Liver (tissue), 10 donors: ENCODE measurements at places on chromosomes 5 and 9. TPM values are rescaled to one million over a fixed set of nuclear protein-coding genes. Genes with fewer than 3 reads are reported as not detected.

The C9 gene
- polyA plus RNA-seq: 656 TPM

DNA sequence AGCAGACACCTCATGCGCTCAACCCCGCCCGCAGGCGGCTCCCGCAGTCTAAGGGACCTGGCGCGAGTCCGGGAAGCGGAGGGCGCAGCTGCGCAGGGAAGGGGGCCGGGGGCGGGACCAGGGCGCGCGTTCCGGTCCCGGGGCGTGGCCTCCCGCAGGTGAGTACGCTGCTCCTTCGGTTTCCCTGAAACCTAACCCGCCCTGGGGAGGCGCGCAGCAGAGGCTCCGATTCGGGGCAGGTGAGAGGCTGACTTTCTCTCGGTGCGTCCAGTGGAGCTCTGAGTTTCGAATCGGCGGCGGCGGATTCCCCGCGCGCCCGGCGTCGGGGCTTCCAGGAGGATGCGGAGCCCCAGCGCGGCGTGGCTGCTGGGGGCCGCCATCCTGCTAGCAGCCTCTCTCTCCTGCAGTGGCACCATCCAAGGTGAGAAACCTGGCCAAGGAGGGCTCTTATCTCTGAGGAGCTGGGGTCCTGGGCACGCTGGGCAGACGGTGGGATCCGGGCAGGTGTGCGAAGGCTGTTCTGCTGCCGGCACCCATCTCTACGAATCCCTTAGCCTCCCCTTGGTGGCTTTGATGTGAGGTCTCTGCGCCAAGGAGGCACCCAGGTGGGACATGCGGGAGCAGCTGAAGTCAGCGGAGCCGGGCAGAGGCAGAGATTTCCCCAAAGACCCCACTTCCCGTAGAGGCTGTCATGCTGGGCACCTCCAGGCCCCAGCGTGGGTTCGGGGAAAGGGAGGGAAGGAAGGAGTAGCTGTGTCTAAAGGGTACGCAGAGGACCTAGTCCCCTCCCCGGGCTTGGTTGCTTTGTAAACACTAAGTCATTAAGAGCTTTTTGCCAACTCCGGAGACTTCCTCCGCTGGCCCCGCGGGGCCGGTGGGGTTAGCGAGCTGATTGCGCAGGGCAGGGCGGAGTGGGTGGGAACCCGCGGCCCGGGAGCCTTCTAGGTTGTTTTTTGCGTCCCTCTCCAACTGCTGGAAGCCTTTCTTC, at the start of gene F2RL1:
TSS of gene F2RL1 (plus strand) at position 187 of the 988 bp plus-strand sequence. CDS start at position 340, 153 bp downstream.
- H3K27me3 ChIP-seq: no peaks in the 10 kb centered on the region
- H3K4me1 ChIP-seq: peaks cover 31% of the 10 kb centered on the region
- H3K36me3 ChIP-seq: no peaks in the 10 kb centered on the region
- peak within 1 kb of the TSS; percentile 90 for H3K4me3 ChIP-seq
- H3K27ac ChIP-seq: peak within 1 kb of the TSS; percentile 42
- DNase-seq: peak; percentile 69

DNA sequence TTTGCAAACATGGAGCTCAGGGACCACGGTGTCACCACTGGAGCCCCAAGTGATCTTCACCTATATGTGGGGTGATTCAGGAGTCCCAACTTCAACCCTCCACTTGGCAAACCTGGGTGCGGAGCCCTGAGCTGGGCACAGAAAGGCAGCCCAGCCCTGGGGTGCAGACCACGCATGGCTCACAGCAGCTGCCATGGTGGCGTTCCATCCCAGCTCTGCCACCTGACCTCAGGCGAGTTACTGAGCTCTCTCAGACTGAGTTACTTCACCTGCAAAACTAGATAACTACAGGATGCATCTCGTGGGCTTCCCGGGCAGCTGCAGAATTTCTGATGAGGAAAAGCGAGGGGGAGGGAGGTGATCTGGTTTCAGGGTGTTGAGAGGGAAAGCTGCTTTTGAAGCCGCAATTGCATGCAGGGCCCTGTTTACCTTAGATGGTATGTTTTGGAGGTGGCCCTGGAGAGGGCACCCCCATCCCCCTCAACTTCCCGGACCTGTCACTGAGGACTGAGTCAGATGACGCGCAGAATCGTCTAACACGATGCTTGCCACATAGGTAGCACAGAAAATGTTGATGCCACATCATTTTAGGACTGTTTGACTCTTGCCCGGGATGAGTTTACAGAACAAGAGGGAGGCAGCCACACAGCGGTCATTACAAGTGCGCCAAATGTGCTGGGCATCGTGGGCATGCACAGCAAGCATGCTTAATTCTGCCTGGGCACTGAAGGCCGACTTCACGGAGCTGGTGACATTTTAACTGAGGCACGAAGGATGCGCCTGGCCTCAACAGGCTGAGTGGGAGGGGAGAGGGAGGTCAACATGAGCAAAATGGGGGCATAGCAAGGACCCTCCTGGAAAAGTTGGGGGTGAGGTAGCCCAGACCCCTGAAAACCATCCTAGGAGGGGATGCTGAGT, 154.6 kb downstream of the COL23A1 start:
- no peaks in the 10 kb centered on the region for H3K4me1 ChIP-seq
- no peak overlapping the region for H3K4me3 ChIP-seq
- DNase-seq: peak; percentile 24
- H3K36me3 ChIP-seq: no peaks in the 10 kb centered on the region
- H3K27ac ChIP-seq: no peak overlapping the region
- H3K27me3 ChIP-seq: no peaks in the 10 kb centered on the region

The SLC1A3 gene
- 1.8 TPM for polyA plus RNA-seq

The TXNDC8 gene
- not detected for polyA plus RNA-seq
